BE2C (cell line): ENCODE measurements at places on chromosomes 12 and 14.

DNA sequence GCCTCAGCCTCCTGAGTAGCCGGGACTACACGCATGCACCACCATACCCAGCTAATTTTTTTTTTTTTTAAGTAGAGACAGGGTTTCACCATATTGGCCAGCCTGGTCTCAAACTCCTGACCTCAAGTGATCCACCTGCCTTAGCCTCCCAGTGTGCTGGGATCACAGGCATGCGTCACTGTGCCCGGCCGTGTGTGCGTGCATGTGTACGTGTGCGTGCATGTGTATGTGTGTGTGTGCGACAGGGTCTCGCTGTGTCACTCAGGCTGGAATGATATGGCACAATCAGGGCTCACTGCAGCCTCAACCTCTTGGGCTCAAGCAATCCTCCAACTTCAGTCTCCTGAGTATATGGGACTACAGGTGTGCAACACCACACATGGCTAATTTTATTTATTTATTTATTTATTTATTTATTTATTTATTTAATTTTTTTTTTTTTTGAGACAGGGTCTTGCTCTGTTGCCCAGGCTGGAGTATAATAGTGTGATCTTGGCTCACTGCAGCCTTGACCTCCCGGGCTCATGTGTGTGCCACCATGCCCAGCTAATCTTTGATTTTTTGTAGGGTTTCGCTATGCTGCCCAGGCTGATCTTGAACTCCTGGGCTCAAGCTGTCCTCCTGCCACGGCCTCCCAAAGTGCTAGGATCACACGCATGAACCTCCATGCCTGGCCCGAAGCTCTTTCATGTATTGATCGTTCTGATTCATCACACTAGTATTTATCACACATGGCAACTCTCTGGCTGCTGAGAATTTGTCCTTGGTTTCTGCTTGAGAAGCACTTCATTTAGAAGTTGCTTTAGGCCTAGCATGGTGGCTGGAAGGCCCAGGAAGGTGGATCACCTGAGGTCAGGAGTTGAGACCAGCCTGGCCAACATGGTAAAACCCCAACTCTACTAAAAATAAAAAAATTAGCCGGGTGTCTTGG is 35.9 kb upstream of the CLIP1 start:
- DNase-seq: no peak

- no peak for DNase-seq
These were observed 30.1 kb downstream of the DACT1 start for GRCh38 chr14:58667900-58668299.

GRCh38 chr14:104131968-104132732 is 6.2 kb upstream of the KIF26A start:
- DNase-seq: no peak

DNA sequence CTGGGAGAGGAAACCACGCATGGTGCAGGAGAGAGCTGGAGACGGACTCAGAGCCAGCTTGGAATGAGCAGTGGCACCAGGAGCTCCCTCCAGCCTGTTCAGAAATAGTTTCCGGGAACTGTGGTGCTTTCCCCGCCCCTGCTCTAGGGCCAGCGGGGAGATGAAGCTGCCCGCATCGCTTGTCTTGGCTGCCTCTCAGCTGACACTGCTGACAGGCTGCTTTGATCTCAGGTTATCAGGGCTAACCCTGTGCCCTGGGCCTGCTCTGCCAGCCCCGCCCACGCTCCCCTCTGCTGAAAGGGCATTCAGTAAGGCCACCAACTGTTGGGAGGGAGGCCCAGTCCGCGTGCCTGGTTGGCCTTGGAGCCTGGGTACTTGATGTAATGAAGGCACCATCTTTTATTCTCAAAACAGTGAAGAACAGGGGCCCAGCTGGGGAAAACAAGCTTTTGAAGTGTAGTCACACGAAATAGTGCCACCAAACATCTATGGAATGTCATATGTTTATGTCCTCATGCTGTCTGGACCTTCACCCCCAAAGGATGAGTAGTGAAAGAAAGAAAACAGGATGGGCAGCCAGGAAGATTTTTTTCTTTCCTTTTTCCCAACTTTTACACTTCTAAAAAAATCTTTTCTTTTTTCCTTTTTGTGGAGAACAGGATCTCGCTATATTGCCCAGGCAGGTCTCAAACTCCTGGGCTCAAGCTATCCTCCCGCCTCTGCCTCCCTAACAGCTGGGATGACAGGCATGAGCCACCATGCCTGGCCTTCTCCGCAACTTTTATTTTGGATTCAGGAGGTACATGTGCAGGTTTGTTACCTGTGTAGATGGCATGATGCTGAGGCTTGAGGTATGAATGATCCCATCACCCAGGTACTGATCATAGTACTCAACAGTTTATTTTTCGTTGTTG is 115.9 kb upstream of the TBX3 start:
- DNase-seq: peak; percentile 51

GRCh38 chr12:92615703-92616102 is 87.1 kb upstream of the PLEKHG7 start:
- DNase-seq: no peak
